Activated naive CD4-positive, alpha-beta T cell (primary cell): ENCODE measurements at places on chromosomes 13 and 19.
A peak's percentile ranks its signal among the peaks of the same experiment; 100 is the strongest.

- DNase-seq, result no peak
These were observed 412.5 kb downstream of the OXGR1 start for GRCh38 chr13:96581741-96582140.

GRCh38 chr19:38537071-38537936, 80.4 kb downstream of the MAP4K1 start:
- DNase-seq, result no peak

DNA sequence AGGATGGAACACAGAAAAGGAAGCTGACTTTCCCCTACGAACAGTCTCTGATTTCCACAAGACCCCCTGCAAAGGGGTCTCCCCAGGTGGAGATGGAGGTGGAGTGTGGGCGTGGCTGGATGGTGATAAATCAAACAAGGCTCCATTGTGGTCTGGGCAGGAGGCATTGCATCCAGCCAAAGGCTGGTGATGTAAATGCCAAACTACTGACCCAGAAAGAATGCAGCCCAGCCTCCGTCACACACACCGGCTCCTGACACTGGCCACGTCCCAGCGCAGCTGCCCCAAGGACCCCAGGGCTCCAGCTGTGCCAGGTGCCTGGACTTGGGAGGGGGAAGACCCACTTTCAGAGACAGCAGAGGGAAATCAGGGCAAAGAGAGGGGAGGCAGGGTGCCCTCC, 6.3 kb downstream of the SLC7A1 start:
- no peak for DNase-seq

DNA sequence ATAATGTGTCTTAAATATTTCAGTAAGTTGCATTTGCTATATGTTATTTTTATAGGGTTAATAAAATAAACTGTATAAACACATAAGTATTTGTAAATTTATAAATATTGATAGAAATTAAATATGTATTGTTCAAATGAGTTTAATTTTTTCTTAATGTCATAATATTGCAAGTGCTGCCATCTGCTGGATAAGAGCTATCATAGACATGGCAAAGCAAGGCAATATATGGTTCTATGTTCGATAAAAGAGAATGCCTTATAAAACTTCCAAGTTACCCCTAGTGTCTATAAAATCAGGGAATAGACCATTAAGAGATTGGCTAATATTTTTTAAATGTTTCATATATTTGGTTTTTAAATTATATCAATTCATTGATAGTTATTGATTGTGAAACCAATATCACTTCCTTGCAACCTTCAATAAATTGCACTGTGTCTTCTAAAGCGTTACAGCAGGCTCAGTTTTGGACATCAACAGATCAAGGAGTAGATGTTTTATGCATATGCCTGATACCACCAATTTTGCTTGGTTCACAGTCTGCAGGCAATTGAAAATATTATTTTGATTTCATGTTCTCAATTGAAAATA, 29.0 kb upstream of the SLITRK6 start:
- no peak for DNase-seq

- DNase-seq, result no peak
These were observed 172.2 kb downstream of the OLFM4 start for GRCh38 chr13:53200498-53201453.

- no peak for DNase-seq
These were observed 4.3 kb downstream of the CDX2 start for GRCh38 chr13:27964741-27965323.

DNA sequence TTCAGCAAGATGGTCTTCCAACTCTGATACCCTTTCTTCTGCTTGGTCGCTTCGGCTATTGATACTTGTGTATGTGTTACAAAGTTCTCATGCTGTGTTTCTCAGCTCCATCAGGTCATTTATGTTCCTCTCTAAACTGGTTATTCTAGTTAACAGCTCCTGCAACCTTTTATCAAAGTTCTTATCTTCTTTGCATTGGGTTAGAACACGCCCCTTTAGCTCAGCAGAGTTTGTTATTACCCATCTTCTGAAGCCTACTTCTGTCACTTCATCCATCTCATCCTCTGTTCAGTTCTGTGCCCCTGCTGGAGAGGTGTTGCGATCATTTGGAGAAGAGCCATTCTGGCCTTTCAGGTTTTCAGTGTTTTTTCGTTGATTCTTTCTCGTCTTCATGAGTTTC, 18.7 kb downstream of the ACOD1 start:
- DNase-seq, result no peak

- DNase-seq, result no peak
These were observed 42.2 kb upstream of the TEX29 start for GRCh38 chr13:111278258-111278657.

DNA sequence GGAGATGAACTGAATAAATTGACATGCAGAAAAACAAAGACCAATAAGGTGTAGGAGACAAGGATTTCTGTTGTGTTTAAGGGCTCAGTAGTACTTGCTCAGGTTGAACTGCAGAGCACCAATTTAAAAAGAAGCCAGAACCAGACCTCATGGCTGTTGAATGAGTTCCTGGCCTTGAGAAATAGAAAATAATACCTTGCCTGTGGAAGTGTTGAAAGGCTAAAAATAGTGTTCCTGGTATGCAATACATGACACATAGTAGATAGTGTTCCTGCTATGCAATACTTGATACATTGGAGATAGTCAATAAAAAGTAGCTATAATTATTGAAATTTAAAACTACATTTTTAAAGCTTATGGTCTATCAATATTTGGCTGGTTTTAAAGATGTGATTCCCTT, 595.8 kb downstream of the PCDH9 start:
- DNase-seq, result no peak

- no peak for DNase-seq
These were observed 2.0 kb downstream of the PTH2 start for GRCh38 chr19:49421039-49421877.

DNA sequence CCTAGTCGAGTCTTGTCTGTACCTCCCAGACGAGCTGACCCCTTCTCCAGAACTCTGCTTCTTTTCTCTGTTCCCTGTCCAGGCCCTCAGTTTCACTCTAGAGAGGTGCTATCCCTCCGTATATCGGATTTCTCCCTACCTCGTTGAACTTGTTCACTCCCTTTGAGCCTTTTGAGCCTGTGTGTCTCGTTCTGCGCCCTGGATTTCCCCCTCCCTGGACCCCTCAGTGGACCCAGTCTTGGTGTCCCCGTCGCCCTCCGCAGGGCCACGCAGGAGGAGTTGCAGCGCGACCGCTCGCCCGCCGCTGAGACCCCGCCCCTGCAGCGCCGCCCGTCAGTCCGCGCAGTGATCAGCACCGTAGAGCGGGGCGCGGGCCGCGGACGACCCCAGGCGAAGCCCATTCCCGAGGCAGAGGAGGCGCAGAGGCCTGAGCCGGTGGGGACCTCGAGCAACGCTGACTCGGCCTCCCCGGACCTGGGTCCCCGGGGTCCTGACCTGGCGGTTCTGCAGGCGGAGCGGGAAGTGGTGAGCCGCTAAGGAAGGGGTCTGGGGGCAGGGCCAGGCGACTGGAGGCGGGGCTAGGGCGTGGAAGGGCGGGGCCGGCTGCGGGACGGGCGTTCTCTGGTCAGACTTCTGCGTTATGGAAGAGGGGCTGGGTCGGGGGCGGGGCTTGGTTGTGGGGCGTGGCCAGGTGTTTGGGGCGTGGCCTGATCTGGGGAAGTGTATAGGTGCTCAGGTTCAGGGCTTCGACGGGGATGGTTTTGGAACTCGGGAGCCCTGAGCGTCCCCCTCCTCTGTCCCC, 5.5 kb downstream of the EPS8L1 start:
- peak; percentile 81 for DNase-seq

GRCh38 chr19:35752746-35753350, 4.0 kb downstream of the HSPB6 start:
- DNase-seq, result no peak

DNA sequence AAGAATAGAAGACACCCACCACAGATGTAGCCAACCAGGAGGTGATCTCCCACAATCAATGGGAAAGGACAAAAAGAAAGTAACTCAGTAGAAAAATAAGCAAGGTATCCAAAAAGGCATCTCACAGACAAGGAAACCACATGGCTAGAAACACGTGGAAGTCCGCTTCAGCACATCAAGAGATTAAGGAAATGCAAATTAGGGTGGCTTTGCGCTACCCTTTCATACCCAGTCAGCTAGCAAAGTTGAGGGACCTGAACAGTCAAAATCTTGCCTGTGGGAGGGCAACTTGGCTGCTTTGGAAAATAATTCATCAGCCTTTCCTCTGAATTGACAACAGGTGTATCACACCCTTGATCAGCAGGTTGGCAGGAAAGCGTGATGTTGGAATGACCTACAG, 11.6 kb upstream of the UQCR11 start:
- no peak for DNase-seq

- DNase-seq, result no peak
These were observed 316.2 kb upstream of the KLHL1 start for GRCh38 chr13:70424428-70424827.

GRCh38 chr13:110245416-110245899, 61.5 kb downstream of the COL4A1 start:
- DNase-seq, result no peak

DNA sequence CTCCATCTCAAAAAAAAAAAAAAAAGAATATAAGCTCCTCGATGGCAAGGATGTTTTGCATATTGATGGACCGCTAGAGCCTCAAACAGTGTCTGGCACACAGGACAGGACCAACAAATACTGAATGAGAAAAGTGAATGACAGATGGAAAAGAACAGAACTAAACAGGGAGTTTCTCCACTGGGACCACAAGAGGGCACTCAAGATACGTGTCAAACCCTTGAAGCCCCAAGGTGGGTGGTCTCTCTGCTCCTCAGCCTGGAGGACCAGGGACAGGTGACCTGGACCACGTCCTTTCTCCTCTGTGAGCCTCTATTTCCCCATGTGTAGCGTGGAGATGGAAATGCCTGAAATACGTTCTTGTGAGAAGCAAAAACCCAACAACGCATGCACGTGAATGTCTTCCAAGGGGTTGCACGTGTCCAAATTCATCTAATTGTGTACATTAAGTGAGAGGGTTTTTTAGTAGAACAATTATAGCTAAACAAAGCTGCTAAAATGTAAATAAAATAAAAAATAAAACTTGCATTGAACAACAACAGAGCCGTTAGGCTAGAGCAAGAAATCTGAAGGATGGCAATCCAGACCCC, 5.7 kb upstream of the CDC42EP5 start:
- DNase-seq, result no peak

GRCh38 chr19:34662919-34663318, 14.0 kb downstream of the SCGB2B2 start:
- no peak for DNase-seq

GRCh38 chr13:110374431-110375370, 67.6 kb downstream of the COL4A2 start:
- no peak for DNase-seq
